CD4-positive, alpha-beta memory T cell (primary cell): ENCODE measurements at places on chromosomes 3 and 15.

DNA sequence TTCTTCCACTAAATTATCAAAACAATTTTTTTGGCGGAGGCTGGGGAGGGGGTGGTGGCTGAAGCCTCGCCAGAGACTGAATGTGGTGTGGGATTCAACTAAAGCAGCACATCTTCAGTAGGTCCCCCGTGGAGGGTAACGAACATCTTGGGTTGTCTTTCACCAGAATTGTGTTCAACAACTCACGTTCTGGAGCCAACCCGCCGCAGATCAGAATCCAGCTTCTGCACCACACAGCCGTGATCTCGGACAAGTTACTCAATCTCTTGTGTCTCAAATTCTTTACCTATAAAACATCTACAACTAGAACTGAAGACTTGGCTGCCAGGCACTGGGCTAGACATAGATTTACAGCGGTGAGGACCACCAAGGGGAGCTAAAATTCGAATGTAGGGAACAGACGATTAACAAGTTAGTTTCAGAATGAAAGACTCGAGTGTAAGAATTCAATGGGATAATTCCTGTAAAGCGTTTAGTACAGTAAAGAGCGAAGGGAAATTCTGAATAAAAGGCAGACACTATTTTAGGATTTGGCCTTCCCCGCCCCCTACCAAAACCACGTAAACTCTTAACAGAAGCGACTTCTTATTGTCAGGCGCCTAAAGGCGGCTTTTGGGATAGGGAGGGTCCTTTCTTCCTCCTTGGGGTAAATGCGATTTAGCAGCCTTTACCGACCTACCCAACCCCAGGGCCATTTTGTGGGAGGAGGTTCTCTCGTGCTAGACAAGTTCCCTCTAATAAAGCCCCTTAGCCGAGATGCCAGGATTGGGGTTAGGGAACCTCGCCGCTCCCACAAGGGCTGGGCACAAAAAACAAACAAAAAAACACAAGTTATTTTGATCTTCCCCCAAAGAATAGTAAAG is 697 bp upstream of the RAB5A start:
- peak overlapping the region; percentile 98 for H3K27ac ChIP-seq
- H3K27me3 ChIP-seq = no peaks in the 10 kb centered on the region
- H3K36me3 ChIP-seq = peaks cover 5% of the 10 kb centered on the region
- H3K4me1 ChIP-seq = peaks cover 42% of the 10 kb centered on the region
- peak overlapping the region; percentile 77 for H3K4me3 ChIP-seq

DNA sequence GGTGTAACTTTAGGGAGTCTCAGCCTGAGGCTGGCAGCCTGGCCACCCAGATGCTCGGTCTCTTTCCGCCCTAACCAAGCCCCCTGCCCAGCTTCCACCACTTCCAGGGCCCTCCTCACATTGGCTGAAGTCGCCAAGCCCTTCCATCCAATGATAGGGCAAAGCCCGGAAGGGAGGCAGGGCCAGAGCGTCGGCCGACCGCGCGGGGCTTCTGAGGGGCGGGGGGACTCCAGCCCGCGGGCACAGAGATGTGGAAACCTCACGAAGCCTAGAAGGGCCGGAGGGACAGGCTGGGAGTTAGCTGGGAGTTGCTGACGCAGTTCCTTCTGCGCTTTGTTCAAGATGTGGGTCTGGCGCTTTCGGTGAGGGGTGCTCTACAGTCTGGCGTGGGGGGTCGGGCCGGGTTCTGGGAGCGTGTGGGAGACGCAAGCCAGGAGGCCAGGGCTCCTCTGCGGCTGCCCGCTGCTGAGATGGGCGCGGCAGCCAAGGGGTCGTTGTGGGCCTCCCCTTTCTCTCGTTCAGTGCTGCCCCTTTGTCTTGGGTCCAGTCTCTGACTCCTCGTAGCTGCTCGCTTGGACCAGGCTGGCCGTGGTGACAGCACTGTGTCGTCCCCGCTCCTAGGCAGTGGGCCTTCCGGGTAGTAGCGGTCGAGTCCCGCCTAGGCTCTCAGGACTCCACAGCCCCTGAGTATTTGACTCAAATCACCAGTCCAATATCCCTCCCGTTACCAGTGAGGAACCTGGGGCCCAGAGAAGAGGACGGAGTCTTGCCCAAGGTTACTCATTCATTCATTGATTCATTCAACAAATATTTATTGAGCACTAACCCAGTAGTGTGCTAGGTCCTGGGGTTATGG is at the start of gene ZNF660:
Gene ZNF660, plus strand, starts transcription at position 319 of the 856 bp plus-strand sequence. CDS start 9,230 bp downstream, outside the sequence.
- H3K4me3 ChIP-seq = no peak within 1 kb of the TSS
- H3K27ac ChIP-seq = no peak within 1 kb of the TSS
- no peak for DNase-seq
- no peaks in the 10 kb centered on the region for H3K4me1 ChIP-seq

- no peak overlapping the region for H3K27ac ChIP-seq
- no peak for DNase-seq
- no peaks in the 10 kb centered on the region for H3K27me3 ChIP-seq
- no peaks in the 10 kb centered on the region for H3K4me1 ChIP-seq
Measured at GRCh38 chr3:25895443-25895842, 105.6 kb downstream of the OXSM start.

GRCh38 chr15:86629409-86630356 is 550.0 kb downstream of the AGBL1 start:
- H3K27ac ChIP-seq = no peak overlapping the region
- peaks cover 5% of the 10 kb centered on the region for H3K4me1 ChIP-seq
- H3K4me3 ChIP-seq = no peak overlapping the region
- no peak for DNase-seq

- no peak overlapping the region for H3K27ac ChIP-seq
- H3K36me3 ChIP-seq = no peaks in the 10 kb centered on the region
- no peak for DNase-seq
Measured at GRCh38 chr3:155641956-155642355, 102.9 kb downstream of the PLCH1 start.

DNA sequence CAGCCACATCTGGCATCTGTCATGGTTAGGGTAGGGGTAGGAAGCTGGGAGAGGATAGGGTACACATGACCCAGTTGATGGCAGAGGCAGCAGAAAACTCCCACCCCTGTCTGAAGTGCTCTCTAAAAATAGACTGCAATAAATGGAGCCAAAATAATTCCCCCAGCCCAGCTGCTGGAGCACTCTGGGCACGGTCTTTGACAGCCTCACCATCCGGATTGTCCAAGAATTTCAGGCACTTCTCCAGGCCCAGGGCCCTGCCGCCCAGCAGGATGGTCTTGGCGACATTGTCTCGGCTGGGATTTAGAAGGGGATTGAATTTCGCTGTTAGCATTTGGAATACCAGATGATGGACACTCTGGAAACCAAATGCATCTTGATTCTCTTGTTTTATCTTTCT is 103.7 kb downstream of the IQSEC1 start:
- H3K27me3 ChIP-seq = no peaks in the 10 kb centered on the region
- H3K27ac ChIP-seq = no peak overlapping the region
- DNase-seq = no peak
- no peak overlapping the region for H3K4me3 ChIP-seq

DNA sequence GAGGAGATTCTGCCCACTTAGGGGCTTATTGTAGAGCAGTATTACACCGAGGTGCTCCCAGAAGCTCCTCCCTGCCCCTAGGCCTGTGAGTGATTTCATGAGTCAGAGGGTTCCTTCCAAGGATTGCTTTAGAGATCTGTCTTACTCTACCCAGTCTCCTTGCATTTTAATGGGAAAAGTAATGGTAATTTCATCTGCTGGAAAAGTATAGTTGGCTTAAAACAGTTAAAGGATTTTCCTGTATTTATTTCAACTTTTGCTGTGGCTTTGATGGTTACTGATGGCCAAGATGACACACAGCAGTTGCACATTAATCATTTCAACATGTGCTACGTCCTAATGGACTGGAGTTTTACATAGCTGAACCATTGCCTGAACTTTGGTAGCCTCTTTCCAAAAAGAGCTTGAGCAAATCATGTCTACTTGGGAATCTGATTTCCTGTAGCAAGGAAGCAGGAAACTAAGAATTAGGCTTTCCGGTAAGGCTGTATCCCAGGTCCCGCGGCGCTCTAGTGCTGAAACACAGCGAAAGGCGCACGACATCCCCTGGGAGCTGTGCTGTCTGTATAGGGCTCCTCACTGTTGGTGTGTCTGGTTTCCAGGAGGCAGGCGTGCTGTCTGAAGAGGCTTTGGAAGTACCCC is 9.2 kb upstream of the PGPEP1L start:
- no peaks in the 10 kb centered on the region for H3K4me1 ChIP-seq
- H3K27me3 ChIP-seq = no peaks in the 10 kb centered on the region
- DNase-seq = no peak
- H3K4me3 ChIP-seq = no peak overlapping the region
- H3K27ac ChIP-seq = no peak overlapping the region

DNA sequence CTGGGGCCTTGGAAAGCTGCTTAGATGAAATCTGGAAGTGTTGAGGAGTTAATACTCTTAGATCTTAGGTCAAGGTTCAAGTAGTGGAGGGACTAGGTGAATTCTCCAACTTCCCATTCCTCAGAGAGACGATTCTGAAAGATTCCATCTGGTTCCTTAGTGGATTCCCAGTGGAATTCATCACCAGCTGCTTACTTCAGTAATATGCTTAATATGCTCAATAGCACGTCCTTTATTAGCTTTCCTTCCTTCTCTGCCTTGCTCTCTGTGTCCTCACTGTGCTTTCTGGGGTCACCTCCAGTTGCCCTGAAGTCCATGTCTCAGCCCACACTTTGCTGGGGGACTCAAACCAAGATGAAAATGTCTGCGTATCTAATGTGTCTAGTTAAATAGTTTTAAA is 31.0 kb downstream of the CEP63 start:
- no peaks in the 10 kb centered on the region for H3K4me1 ChIP-seq
- no peak for DNase-seq
- no peaks in the 10 kb centered on the region for H3K36me3 ChIP-seq
- no peaks in the 10 kb centered on the region for H3K27me3 ChIP-seq
- no peak overlapping the region for H3K27ac ChIP-seq
- no peak overlapping the region for H3K4me3 ChIP-seq

- no peak for DNase-seq
- peaks cover 3% of the 10 kb centered on the region for H3K4me1 ChIP-seq
- no peaks in the 10 kb centered on the region for H3K36me3 ChIP-seq
- no peak overlapping the region for H3K27ac ChIP-seq
- H3K27me3 ChIP-seq = no peaks in the 10 kb centered on the region
Measured at GRCh38 chr3:41007399-41007798, 191.9 kb upstream of the CTNNB1 start.

DNA sequence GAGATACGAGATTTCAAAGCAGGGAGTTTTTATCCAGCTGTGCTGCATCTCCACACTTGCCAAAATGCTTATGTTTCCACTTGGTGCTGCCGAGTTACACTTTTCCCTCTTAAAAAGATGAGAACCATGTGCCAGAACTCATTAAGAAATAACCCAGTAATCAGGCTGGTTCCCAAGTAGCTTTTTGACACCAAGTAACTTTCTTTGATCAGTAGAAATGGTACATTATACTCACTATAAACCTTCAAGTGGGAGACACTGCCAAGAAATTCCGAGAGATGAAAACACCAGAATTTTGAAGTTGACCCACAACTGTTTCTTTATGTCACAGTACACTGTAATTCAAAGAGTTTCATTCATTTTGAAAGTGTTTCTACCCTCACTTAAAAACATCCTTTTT is 164.6 kb upstream of the CCDC54 start:
- H3K27me3 ChIP-seq = no peaks in the 10 kb centered on the region
- H3K36me3 ChIP-seq = no peaks in the 10 kb centered on the region
- no peak for DNase-seq
- H3K27ac ChIP-seq = no peak overlapping the region
- no peak overlapping the region for H3K4me3 ChIP-seq

DNA sequence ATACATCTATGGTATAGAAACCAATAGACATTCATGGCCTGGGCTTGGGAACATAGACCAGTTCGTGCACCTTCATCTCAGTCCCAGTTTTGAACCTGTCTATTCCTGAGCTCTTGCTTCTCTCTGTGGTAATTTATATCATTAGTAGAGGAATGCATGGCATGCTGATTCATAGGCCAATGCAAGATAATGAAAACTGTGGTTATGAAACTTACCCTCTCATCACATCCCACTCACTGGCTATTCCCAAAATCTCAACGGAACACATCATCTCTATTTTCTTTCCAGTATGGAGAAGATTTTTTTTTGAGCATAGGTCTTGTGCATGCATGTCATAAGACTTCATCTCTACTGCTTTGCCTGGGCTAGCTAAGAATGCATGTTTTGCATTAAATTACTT is 18.7 kb upstream of the P2RY12 start:
- no peaks in the 10 kb centered on the region for H3K27me3 ChIP-seq
- H3K36me3 ChIP-seq = no peaks in the 10 kb centered on the region
- no peak for DNase-seq
- H3K27ac ChIP-seq = no peak overlapping the region
- H3K4me3 ChIP-seq = no peak overlapping the region

GRCh38 chr3:123357275-123357674 is 91.6 kb downstream of the ADCY5 start:
- H3K4me3 ChIP-seq = no peak overlapping the region
- no peaks in the 10 kb centered on the region for H3K36me3 ChIP-seq
- H3K27me3 ChIP-seq = no peaks in the 10 kb centered on the region
- no peak overlapping the region for H3K27ac ChIP-seq

- H3K4me1 ChIP-seq = no peaks in the 10 kb centered on the region
- no peak overlapping the region for H3K4me3 ChIP-seq
- DNase-seq = no peak
Measured at GRCh38 chr3:71614869-71615268, 31.3 kb upstream of the FOXP1 start.

DNA sequence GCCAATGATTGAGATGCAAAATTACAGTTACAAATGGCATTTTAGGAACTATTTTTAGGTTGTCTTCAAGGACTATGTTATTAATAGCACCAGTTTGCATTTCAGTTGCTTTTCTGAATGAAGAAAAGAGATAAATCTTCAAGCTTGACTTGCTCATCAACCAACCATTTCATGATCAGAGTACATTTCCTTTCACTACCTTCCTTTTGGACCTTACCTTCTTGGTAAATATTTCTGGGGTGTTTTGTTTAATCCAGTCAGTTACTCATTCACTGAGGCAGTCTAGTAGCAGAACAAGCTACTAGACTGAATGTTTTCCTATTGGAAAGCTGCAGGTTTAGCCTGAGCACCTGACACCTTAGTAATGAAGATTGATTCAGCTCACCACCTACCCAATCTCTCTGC is 8.2 kb downstream of the SLC27A2 start:
- no peak overlapping the region for H3K4me3 ChIP-seq

DNA sequence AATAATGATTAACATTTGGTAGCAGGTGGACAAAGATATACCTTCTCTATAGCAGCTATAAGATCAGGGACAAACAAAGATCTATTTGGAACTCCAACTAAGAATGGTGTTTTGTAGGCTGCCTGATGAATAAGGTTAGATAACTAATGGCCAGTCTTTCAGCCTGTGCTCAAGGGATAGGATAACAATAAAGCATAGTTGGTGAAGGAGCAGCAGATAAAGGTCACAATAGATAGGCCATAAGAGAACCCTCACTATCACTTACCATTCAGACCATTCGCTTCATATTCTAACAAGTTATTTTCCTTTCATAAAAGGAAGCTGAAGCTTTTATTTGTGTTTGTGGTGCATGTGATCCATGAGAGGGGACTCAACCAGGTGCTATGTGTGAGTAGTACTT is 19.8 kb downstream of the EPM2AIP1 start:
- no peak overlapping the region for H3K4me3 ChIP-seq
- H3K27me3 ChIP-seq = no peaks in the 10 kb centered on the region
- peaks cover 24% of the 10 kb centered on the region for H3K4me1 ChIP-seq
- no peak overlapping the region for H3K27ac ChIP-seq
- no peaks in the 10 kb centered on the region for H3K36me3 ChIP-seq
- no peak for DNase-seq
